Cardiac fibroblast (primary cell): ENCODE measurements at places on chromosomes 6 and 20.

DNA sequence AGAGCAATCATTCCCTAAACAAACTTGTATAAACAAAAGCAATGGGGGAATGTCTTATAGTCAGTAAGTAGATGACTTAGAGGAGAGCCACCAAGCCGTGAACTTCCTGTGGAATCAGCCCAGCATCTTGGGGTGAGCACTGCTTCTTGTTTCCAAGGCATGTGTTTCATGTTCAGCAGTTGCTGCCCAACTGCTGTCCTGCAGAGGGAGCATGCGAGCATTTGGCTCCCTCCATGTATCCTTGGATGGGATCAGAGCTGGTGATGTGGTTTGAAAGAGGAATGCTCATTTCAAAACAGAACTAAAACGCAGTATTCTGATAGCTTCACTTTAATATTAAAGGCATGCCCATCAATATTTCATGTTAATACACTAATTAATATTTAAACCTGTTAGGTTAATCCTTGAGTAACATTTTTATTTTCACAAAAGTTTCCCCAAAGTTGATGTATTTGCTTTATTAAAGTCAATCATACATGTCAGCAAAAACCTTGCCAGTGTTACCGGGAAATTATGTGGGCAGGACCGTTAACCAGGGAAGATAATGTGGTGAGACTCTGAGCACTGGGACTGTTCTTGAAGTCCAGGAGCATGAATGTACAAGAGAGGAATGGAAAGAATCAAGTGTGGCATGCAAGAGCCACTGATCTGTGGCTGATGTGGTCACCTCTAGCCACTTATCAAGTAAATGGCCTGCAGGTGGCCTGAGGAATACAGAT, 172.1 kb upstream of the GGTLC1 start:
- DNase-seq: peak; percentile 73

- DNase-seq: no peak
These were observed 120.6 kb downstream of the LY86 start for GRCh38 chr6:6709106-6709505.

GRCh38 chr6:149235130-149235561, 82.4 kb upstream of the TAB2 start:
- DNase-seq: peak; percentile 88

DNA sequence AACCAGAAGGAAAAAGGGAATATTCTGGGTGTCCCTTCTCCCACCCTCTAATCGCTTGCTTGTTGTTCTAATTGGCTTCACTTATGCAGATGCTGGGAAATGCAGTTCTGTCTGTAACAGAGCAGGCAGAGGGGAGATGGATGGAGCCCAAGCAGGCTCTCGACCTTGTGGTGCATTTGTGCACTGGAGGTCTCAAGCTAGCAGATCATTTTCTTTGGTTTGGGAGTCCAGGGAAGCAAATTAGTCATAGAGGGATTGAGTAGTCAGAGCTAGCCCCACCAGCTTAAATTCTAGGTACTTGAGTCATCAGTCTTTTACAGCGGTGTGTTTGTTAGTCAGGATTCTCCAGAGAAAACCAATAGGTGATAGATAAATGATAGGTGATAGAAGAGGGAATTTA, 234.7 kb upstream of the ECI2 start:
- peak; percentile 96 for DNase-seq

- DNase-seq: no peak
These were observed 28.9 kb downstream of the ILRUN start for GRCh38 chr6:34667481-34668238.

- DNase-seq: no peak
These were observed 51.5 kb upstream of the TMEM170B start for GRCh38 chr6:11486051-11486450.

GRCh38 chr6:113120224-113120581, 736.9 kb upstream of the MARCKS start:
- peak; percentile 97 for DNase-seq

- DNase-seq: no peak
These were observed 114.5 kb downstream of the TOX2 start for GRCh38 chr20:44028868-44029847.

DNA sequence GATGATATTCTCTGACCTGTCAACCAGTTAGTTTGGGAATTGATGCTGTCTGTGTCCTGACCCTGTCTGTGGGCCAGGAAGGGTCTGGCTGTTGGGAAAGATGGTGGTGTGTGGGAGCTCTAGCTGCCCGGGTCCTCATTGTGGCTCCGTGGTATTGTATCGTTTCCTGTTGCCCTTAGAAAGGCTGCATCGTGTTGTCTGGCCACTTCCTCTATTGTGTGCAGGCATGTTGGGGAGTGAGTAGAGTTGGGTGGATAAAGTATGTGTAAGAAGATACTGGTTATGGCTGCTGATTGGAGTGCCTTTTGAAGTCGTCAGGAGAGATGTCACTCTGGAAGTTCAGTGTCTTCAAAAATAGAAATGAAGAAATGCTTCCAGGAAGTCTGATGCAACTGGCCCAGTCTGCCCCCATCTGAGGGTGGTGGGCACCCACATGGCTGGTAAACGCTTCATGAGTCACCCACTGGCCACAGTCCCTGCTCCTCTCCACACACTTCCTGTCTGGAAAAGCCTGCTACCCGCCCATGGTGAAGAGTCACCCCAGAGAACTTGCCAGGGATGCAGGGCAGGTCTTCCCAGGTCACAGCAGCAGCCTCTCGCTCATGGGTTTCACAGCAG, 27.9 kb downstream of the PPARD start:
- peak; percentile 96 for DNase-seq

DNA sequence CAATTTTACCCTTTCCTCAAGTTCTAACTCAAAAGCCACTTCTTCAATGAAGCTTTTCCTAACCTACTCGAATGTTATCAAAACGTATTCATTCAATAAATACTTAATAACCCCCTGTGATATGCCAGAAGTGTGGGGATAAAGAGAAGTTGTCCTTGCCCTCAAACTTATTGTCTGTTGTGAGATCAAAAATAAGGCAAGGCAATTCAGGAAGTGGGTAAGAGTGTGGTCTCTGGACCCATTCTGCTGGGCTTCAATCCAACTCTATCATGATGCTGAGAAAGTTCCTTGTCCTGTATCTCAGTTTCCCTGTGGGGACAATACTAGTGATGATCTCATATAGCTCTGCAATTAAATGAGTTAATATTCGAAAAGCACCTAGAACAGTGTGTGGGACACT, 92.8 kb downstream of the PRDM1 start:
- no peak for DNase-seq

DNA sequence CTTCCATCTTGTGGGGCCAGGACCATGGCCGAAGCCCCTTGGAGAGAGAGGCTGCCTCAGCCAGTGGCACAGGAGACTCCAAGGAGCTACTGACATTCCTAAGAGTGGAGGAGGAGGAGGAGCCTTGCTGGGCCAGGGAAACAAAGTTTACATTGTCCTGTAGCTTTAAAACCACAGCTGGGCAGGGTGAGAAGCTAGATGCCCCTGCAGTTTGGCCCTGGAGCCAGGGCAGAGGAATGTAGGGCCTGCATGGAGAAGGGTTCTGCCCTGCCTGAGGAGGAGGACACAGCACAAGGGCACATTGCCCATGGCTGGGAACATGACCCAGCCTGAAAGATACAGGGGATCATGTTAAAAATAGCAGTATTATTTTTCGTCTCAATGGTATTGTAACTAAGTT, 37.4 kb downstream of the PLCG1 start:
- DNase-seq: peak; percentile 36

- no peak for DNase-seq
These were observed 83.5 kb downstream of the TRERF1 start for GRCh38 chr6:42368181-42368580.

- no peak for DNase-seq
These were observed 9.4 kb upstream of the CDH22 start for GRCh38 chr20:46317685-46318177.

DNA sequence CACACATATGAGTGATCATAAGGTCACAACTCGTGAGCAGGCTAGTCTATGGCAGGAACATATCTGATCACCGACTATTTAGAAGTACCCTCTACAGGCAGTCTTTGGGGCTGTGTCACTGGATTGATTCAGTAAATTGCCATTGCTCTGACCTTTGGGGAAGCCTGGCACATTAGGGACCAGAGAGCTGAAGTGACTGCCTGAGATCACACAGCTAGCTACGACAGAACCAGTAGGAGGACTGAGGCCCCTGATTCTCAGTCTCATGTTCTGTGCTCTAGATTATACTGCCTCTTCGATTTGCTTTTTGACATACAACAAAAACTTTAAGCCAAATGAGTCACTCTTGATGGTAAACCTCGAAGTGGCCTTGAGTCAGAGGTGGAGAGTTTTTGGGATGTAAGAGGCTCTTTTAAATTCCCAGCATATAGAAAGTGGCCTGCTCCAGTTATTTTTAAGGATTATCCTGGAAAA, 247.5 kb upstream of the SUPT3H start:
- DNase-seq: peak; percentile 63
